Upper lobe of right lung (tissue), 1 donor: ENCODE measurements at places on chromosomes 16 and 17.

- no peak for DNase-seq
These were observed 61.4 kb downstream of the NFATC3 start for GRCh38 chr16:68146585-68146984.

DNA sequence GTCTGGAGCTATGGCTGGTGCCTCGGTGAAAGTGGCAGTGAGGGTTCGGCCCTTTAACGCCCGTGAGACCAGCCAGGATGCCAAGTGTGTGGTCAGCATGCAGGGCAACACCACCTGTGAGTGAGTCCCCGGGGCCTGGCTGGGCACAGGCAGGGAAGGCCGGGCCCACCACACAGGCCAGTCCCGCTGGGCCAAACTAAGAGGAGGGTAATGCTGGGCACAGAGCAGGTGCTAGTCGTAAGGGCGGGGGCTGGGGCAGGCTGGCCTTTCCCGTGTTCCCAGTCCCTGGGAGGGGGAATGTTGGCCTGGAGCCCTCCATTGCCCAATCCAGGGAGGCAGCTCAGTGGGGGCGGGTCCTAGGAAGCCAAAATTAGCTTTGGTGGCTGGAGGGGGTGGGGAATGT, 2.5 kb downstream of the KIF1C start:
- DNase-seq = peak; percentile 88

DNA sequence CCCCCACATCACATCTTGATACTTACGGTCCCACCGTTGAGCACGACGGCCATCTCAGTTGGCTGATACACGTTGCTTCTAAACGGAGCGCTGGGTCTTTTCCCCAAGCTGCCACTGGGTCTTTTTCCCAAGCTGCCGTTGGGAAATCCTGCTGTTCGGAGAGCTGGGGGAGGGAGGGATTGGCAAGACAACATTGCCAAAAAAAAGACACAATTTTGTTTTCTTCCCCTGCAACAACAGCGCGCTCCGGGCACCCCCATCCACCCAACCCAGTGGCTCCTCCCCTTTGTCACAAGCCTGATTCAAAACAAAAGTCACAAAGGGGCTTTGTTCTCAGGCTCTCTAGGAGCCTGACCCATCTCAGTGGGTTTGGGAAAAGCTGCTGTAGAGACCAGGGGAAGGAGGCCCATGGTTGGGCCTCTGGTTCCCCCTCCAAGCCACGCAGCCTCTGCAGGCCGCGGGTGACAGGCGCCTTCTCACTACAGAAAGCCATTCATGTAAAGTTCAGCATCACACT, 22.8 kb downstream of the GPRC5B start:
- no peak for DNase-seq

DNA sequence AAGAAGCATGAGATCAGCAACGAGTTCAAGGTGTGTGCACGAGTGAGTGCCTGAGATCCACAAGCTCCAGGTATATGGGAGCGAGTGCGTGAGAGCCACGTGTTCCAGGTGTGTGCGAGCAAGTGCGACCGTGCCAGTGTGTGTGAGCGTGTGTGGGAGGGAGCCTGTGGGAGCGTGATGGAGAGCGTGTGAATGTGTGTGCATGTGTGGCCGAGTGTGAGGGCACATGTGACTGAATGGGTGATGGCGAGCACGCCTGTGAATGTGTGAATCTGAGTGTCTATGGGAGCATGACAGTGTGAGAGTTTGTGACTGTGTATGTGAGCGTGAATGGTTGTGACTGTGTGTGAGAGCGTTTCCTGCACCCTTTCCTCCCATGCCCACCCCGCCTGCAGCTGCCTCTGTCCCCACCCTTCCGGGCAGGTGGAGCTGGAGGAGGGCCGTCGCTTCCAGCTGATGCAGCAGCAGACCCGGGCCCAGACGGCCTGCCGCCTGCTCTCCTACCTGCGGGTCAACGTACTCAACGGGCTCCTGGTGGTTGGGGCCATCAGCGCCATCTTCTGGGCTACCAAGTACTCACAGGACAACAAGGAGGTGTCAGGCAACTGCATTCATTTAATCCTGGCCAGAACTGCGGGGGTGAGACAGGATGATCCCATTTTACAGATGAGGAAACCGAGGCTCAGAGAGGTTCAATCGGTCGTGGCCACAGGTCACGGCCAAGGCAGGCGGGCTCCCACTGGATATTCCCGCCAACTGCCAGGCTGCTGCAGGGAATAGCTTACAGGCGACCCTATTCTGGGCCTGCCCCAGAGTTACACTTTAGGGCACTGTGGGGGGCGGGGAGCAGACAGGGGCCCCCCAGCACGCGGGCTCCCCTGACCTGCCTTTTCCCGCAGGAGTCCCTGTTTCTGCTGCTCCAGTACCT, 3.7 kb downstream of the TMC8 start:
- DNase-seq = peak; percentile 80

DNA sequence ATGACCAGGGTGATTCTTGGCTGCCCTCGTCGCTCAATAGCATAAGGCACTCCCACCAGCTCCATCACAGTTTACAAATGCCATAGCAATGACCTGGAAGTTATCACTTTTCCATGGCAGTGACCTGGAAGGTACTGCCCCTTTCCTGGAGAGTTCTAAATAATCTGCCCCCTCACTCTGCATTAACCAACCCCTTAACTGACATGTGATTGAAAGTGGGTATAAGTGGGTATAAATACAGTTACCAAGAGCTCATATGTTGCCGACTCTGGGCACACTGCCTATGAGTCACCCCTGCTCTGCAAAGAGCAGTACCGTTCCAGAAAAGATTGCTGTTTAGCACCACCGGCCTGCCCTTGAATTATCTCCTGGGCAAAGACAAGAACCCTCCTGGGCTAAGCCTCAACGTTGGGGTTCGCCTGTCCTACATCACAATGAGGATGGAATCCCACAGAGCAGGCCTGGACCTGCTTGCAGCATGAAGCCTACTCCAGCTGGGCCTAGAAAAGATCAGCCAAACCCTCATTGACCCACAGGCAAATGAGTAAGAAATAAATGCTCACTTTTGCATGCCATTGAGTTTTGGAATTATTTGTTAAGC, 95.2 kb upstream of the SEC14L1 start:
- no peak for DNase-seq

DNA sequence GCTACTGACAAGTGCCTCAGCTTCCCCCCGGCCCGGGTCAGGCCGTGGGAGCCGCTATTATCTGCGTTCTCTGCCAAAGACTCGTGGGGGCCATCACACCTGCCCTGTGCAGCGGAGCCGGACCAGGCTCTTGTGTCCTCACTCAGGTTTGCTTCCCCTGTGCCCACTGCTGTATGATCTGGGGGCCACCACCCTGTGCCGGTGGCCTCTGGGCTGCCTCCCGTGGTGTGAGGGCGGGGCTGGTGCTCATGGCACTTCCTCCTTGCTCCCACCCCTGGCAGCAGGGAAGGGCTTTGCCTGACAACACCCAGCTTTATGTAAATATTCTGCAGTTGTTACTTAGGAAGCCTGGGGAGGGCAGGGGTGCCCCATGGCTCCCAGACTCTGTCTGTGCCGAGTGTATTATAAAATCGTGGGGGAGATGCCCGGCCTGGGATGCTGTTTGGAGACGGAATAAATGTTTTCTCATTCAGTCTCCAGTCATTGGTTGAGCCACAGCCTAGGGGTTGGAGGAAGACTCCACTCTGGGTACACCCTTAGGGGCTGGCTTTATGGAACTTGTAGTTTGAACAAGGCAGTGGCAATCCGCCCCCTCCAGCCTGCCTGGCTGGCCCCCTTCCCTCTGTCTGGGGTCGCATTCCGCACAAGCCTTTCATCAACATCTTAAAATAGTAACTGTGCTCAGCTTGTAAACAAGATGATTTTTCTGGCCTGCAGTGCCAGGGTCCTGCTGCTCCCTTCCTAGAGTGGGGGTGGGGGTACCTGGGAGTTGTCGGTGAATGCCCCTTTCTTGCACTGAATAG, 4.1 kb downstream of the SYNGR2 start:
- DNase-seq = peak; percentile 86

GRCh38 chr17:64984851-64985521, 65.7 kb upstream of the LRRC37A3 start:
- no peak for DNase-seq

DNA sequence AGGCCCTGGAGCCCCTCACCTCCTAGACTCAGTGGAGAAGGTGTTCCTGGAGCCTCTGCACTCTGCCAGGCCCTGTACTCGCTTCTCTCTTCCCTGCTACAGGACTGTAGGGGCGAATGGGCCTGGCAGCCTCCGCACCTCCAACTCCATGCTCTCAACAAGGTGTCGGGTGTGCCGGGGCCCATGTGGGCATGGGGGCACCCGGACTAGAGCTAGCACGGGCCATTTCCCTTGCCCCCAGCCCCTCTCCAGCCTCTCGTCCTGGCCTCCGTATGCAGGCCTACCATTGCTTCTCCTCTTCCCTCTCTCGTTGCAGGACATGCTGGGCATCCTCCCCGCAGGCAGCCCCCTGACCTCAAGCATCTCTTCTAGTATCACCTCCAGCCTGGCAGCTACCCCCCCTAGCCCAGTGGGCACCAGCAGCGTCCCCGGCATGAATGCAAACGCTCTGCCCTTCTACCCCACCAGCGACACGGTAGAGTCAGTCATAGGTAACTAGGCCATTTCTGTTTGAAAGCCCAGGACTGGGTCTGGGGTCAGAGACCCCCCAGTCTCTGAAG, 25.8 kb downstream of the UNC13D start:
- no peak for DNase-seq

- DNase-seq = no peak
These were observed 206.5 kb upstream of the GOT2 start for GRCh38 chr16:58940609-58941008.

- peak; percentile 64 for DNase-seq
These were observed 1748.9 kb downstream of the TP53TG3F start for GRCh38 chr16:35208001-35208935.

- no peak for DNase-seq
These were observed 102.8 kb downstream of the FOXL1 start for GRCh38 chr16:86681031-86681756.

DNA sequence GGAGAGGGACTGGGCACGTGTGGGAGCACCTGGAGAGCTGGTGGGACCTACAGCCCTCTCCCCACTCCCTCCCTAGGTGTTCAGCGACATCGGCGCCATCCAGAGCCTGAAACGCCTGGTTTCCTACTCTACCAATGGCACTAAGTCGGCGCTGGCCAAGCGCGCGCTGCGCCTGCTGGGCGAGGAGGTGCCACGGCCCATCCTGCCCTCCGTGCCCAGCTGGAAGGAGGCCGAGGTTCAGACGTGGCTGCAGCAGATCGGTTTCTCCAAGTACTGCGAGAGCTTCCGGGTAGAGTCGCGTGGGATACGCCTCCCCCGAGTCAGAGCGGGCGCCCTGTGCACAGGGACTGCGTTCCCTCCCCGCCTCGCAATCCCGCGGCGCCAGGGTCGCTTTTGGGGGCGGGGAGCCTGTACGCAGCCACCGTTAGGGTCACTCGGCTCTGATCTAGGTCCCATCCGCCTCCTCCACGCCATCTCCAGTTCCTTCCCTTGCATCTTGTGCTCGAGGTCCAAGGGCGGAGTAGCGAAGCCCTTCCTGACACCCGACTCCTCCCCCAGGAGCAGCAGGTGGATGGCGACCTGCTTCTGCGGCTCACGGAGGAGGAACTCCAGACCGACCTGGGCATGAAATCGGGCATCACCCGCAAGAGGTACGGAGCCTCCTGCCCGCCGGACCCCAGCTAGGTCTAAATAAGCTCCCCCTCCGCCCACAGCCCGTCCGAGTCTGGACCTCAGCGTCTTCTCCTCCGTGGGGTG, 13.0 kb downstream of the SARM1 start:
- DNase-seq = peak; percentile 92

DNA sequence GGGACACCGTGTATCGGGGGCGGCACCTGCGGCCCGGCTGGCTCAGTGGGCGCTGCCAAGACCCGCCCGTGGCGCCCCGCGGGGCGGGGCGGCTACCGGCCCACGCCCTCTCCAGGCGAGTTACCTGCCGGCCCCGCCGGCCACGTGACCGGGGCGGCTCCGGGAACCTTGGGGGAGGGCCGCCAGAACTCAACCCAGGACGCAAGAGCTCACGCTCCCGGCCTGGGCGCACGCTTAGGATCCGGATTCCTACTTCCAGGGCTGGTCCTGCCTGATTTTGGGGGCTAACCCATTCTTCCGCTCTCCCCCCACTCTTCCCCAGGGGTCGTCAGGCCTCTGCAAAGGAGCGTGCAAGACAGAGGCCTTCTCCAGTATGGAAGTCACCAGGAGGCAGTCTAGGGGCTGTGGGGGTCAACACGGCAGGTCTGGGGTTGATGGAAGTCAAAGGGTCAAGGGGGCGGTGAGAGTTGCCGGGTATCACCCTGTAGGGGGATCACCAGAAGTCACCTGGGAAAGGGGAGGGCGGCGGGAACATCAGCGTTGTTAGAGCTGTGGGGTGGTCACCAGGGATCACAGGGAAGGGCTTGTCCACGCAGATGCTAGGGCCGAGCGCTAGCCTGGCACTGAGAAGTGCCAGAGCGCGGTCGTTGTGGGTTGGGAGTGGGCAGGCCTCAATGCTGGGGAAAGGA, 354 bp upstream of the ESRP2 start:
- DNase-seq = peak; percentile 95

DNA sequence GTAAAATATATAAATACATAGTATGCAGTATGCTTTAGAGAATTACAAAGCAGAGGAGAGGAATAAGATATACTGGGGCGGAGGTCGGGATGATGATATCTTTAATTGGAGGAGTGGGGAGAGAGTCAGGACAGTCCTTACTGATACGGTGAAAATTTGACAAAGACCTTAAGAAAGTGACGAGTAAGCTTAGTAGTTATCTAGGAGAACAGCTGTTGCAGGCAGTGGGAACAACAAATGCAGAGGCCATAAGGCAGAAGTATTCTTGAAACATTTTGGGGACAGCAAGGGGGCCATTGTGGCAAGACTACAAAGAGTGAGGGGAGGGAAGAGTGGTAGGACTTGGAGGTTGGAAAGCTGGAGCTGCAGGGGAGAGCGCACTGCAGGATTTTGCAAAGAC, 22.3 kb upstream of the CDC6 start:
- DNase-seq = no peak

GRCh38 chr17:65519462-65519861, 42.0 kb downstream of the AXIN2 start:
- no peak for DNase-seq

- DNase-seq = no peak
These were observed 1.9 kb downstream of the SRSF1 start for GRCh38 chr17:58005031-58005727.

- no peak for DNase-seq
These were observed 11.8 kb downstream of the METTL9 start for GRCh38 chr16:21611198-21611555.

DNA sequence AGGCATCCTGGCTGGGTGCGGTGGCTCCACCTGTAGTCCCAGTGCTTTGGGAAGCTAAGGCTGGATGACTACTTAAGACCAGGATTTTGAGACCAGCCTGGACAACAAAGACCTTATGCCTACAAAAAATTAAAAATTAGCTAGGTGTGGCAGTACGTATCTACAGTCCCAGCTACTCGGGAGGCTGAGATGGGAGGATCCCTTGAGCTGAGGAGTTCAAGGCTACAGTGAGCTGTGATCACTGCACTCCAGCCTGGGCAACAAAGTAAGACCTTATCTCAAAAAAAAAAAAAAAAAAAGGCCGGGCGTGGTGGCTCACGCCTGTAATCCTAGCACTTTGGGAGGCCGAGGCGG, 6.1 kb downstream of the MVP start:
- no peak for DNase-seq

DNA sequence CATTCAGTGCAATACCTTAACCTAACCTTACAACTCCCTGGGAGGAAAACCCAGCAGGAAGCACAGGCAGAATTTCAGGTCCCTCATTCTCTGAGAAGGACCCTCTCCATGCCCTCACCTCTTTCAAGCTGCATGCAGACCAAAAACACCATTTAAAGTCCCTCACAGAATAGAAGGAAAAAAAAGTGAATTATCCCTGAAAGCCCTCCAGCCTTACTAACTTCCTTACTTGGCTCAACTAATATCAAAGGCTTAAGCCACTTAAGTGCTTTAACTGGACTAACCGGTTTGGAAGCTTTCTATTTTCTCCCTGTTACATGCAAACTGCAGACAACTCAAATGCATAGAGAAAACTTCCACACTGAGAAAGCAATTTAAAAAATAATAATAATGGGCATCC, 60.5 kb downstream of the ADAMTS18 start:
- no peak for DNase-seq
